ENCODE measurements at places on chromosomes 11 and 22.

DNA sequence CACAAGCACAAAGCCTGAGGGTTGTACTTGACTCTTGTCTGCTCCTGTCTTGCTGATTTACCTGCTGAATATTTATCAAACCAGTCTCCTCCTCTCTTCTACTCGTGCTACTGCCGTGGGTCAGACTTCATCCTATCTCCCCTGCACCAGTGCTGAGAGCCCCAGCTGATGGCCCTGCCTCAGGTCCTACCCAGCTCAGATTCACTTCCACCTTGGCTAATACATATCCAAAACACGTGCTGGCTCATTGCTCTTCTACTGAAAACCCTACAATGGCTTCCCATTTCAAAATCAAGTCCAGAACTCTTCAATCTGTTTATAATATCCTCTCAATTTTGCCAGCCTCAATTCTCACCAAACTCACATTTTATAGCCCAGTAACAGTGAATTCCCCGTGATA lies 48.3 kb downstream of the RAB30 start:
- no peak for DNase-seq

DNA sequence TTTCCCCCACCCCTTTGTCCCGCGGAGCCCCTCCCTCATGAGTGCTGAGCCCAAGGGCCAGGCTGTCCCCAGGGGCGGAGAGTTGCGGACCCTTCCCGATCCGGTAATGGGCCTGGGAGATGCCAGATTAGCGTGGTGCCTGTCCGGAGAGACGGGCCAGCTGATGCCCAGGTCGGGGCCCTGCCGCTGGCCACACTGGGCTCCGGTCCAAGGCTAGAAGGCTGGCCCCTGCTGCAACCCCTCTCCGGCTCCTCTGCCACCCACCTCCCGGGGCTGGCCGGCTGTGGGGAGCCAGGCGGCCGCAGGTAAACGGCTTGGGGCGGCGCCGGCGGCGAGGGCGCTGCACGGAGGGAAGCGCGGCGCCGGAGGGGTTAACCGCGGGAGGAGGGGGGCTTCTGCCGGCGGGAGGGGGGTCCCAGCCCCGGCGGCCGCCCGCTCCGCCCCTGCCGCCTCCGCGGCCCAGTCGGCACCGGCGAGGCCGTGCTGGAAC lies at the start of gene KCNK4:
KCNK4 (plus strand) TSS at position 41 of the 490 bp plus-strand sequence. CDS start 1,717 bp downstream, outside the sequence.
- DNase-seq, result no peak

DNA sequence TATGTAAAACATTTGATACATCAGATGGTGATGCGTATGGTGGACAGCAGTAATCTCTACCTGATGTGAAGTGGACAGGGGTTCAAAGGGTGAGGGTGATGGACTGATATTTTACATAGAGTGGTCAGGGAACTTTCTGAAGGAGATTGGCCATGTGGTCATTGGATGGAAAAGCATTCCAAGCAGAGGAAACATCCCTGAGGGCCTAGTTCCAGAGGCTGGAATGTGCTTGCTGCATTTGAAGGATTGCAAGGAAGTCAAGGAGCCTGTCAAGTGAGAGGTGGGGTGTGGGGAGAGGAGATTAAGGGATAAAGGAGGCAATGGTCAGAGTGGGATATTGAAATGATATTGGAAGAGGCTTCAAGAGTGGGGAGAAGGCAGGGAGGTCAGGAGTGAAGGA lies 151.9 kb upstream of the NTM start:
- no peak for DNase-seq

- no peak for DNase-seq
These were observed 11.4 kb downstream of the EMID1 start for GRCh38 chr22:29216873-29217666.

DNA sequence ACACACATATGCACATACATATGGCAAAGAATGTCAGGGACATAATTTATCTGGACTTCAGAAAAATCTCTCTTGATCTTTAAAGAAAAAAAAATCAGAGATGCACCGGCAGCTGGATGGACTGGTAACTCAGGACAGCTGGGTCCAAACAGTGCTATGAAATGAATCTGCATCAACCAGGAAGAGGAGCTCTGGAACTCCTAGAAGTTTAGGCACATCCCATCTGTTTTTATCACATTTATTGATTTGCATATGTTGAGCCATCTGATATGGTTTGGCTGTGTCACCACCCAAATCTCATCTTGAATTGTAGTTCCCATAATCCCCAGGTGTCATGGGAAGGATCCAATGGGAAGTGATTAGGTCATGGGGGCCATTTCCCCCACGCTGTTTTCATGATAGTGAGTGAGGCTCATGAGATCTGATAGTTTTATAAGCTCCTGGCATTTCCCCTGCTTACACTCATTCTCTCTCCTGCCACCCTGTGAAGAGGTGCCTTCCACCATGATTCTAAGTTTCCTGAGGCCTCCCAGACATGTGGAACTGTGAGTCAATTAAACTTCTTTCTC lies 87.7 kb upstream of the AKIP1 start:
- no peak for DNase-seq

DNA sequence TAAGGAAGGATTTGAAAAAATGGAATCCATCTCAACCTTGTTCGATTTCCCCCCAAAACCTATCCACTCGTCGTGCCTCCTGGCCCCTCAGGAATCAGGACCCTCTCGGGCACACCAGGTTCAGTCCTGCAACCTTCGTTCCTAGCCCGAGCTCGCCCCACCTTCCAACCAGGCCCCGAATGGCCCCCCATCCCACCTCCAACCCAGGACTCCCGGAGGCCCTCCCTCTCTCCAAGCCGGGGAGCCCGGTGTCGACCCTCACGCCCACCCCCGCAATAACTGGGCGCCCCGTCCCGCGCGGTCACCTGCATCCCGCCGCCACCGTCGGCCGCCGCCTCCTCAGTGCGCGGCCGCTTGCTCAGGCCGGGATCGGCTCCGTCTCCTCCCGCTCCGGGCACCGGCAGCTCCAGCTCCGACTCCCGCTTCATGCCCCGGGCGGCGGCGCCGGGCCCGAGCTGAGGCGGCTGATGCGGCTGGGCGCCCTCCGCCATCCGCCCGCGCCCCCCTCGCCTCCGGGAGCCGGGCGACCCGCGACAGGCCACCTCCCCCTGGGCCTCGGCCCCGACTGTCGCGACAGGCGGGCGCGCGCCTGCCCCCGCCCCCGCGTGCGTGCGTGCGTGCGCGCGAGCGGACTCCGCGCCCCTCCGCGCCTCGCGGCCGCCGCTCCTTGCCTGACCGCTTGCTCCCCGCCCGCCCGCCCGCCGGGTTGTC lies 534 bp downstream of the RBFOX2 start:
- DNase-seq, result no peak

DNA sequence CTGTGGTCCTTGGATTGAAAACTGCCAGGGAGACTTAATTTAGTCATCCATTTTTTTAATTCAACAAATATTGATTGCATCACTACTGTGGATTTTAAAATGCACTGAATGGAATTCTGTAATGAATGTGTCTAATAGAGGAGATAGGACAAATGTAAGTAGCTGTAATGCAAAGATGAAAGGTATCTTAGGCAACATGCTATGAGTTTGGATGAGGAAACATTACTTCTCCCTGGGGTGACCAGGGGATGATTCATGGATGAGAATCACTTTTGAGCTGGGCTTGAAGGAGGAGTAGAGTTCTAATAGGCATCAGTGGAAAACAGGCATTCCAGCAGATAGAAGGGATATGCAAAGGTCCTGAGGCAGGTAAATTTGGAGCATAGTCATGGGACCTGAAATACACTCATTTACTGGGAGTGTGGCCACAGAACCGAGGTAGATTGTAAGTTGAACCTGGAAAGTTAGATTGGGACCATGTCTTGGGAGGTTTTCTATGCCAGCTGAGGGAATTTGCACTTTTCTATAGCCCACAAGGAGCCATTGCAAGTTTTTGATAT lies 43.4 kb downstream of the PKNOX2 start:
- DNase-seq, result no peak

- DNase-seq, result no peak
These were observed 644.2 kb downstream of the ETS1 start for GRCh38 chr11:127943152-127943551.

DNA sequence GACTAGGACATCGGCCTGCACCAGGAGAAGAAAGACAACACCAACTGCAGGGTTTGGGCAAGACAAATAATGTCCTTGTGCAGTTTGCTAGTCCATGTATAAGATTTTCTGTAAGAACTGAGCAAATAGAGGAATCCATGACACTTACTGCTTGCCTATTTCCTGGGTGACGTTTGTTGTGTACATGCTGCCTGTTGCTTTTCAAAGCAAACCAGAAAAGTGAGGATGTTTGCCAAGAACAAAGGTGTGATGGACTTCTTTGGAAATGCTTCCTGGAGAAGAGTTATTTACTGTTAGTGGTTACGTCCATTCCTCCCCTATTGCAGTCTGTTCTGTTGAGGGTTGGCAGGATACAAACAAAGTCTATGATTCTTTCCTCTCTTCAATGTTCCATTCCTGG lies 126.5 kb downstream of the CASP12 start:
- no peak for DNase-seq

GRCh38 chr22:38724926-38725571 lies 19.3 kb downstream of the GTPBP1 start:
- DNase-seq, result no peak

GRCh38 chr11:131025020-131025419 lies 108.7 kb upstream of the SNX19 start:
- no peak for DNase-seq

GRCh38 chr11:104033134-104033533 lies 3.3 kb upstream of the DDI1 start:
- no peak for DNase-seq

GRCh38 chr11:617912-618682 lies 2.3 kb upstream of the IRF7 start:
- no peak for DNase-seq

DNA sequence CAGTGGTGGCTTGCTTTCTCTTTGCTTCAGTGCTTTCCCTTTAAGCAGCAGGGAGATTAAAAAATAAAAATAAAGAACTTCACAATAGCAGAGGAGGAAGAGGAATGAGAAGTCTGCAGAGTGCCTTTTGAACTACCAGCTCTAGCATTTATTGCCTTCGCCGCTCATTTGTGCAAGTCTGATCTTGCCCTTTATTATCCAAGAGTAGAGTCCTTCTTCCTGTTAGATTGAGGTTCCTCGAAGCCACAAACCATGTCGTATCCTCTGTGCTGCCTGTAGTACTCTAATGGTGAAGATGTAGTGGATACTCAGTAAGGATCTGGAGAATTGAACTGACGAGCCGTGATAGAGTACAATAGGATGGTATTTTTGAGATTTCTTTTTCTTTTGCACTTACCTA lies 101.2 kb upstream of the RAG2 start:
- no peak for DNase-seq

- DNase-seq, result no peak
These were observed 15.4 kb downstream of the FAM83F start for GRCh38 chr22:40009951-40010671.
